ENCODE measurements at places on chromosomes 1 and 21. TPM values are rescaled to one million over a fixed set of nuclear protein-coding genes. Genes with fewer than 3 reads are reported as not detected.

OR6K3 gene
- not detected for total RNA-seq

TNN gene
- total RNA-seq = 0.11 TPM

CD52 gene
- not detected for total RNA-seq

LHX4 gene
- total RNA-seq = not detected

ZNF648 gene
- total RNA-seq = not detected

ADCY10 gene
- total RNA-seq = 1.9 TPM

ATP6V1G3 gene
- not detected for total RNA-seq

BSND gene
- total RNA-seq = not detected

AADACL4 gene
- not detected for total RNA-seq

FAM72C gene
- total RNA-seq = 1.2 TPM

IKBKE gene
- 6.3 TPM for total RNA-seq

OR2L2 gene
- total RNA-seq = not detected

SPRR2A gene
- total RNA-seq = not detected

SHISAL2A gene
- total RNA-seq = not detected

RPTN gene
- total RNA-seq = not detected

DIP2A gene
- 72.8 TPM for total RNA-seq

ECM1 gene
- 55.8 TPM for total RNA-seq

LRRC53 gene
- not detected for total RNA-seq

PPIAL4G gene
- not detected for total RNA-seq

ADGRL4 gene
- total RNA-seq = 73.5 TPM

PLA2G5 gene
- 8.5 TPM for total RNA-seq

ALPL gene
- 35.3 TPM for total RNA-seq

INSRR gene
- 2.9 TPM for total RNA-seq

SLC22A15 gene
- total RNA-seq = 5.6 TPM

EDEM3 gene
- total RNA-seq = 23.1 TPM

MRPL39 gene
- total RNA-seq = 26.1 TPM

C1orf159 gene
- total RNA-seq = 23.7 TPM

PKP1 gene
- total RNA-seq = not detected

TMEM269 gene
- not detected for total RNA-seq

KRTAP21-1 gene
- total RNA-seq = not detected

PRRX1 gene
- total RNA-seq = 123 TPM

TRPM2 gene
- 0.43 TPM for total RNA-seq

SPRR3 gene
- total RNA-seq = 0.53 TPM

FCRL2 gene
- total RNA-seq = not detected

DEPDC1 gene
- total RNA-seq = not detected

FABP3 gene
- 24.2 TPM for total RNA-seq

MAN1C1 gene
- total RNA-seq = 14.3 TPM

FAM131C gene
- total RNA-seq = 0.21 TPM

AMY1A gene
- not detected for total RNA-seq

PTGER3 gene
- 70.1 TPM for total RNA-seq

FCAMR gene
- not detected for total RNA-seq

TAS1R1 gene
- not detected for total RNA-seq

MAN1A2 gene
- 25.4 TPM for total RNA-seq

MTARC2 gene
- 23.7 TPM for total RNA-seq

MAGI3 gene
- 14.9 TPM for total RNA-seq

BOLA1 gene
- total RNA-seq = 36.7 TPM

ZNF695 gene
- not detected for total RNA-seq
